Lower leg skin (tissue), 4 donors: ENCODE measurements at places on chromosomes 16 and 17.

- DNase-seq, result no peak
Observed at GRCh38 chr16:62100651-62101050, 64.4 kb upstream of the CDH8 start.

DNA sequence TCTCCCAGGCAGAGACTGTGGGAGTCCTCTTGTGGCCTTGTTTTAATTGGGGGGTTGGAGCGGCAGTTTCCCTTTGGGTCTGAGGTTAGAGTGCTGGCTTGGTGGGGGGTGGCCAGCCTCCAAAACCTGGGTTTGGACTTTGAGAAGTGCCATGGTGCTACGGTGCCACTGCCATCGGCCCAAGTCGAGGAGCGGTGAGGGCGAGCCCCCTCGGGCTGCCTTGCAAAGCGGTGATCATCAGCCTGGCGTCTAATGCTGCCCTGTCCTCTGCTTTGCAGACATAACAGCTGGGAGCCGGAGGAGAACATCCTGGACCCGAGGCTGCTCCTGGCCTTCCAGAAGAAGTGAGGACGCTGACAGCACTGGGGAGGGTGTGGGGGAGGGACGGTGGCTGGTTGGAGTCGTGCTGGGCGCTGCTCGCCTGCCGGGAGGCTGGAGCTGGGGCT is 1.2 kb downstream of the CBX2 start:
- DNase-seq, result no peak

GRCh38 chr17:36937959-36938565 is 787 bp downstream of the LHX1 start:
- no peak for DNase-seq

GRCh38 chr16:27698266-27698665 is 148.3 kb downstream of the KATNIP start:
- DNase-seq, result no peak

- DNase-seq, result peak; percentile 62
Observed at GRCh38 chr17:1377334-1377733, 22.7 kb downstream of the YWHAE start.

GRCh38 chr17:75032720-75033280 is 14.0 kb downstream of the ATP5PD start:
- DNase-seq, result no peak

DNA sequence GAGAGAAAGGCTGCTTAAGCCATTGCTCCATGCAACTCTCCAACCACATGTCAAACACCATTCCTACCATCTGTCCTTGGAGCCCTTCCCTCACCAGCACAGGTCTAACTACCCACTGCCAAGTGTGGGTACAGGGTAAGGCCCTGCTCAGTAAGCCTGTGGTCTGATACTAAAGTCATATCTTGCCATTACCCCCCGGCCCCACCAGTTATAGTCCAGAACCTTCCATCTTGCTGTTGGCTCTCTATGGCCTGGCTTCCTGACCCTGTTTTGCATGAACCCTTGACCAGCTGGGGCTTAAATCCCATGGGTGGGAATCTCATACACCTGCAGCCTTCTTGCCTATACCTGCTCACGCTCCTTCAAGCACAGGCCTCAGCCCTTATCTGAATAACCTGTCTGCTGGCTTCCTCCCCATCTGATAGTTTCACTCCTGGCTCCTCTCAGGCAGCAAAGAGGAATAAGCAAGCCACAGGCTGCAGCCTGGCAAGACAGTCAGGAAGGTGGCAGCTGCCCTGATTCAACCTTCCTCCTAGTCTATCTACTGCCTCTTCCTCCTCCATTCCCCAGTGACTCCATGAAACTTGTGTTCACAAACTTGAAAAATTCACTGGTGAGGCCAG is 64.1 kb downstream of the ZFHX3 start:
- DNase-seq, result peak; percentile 52

DNA sequence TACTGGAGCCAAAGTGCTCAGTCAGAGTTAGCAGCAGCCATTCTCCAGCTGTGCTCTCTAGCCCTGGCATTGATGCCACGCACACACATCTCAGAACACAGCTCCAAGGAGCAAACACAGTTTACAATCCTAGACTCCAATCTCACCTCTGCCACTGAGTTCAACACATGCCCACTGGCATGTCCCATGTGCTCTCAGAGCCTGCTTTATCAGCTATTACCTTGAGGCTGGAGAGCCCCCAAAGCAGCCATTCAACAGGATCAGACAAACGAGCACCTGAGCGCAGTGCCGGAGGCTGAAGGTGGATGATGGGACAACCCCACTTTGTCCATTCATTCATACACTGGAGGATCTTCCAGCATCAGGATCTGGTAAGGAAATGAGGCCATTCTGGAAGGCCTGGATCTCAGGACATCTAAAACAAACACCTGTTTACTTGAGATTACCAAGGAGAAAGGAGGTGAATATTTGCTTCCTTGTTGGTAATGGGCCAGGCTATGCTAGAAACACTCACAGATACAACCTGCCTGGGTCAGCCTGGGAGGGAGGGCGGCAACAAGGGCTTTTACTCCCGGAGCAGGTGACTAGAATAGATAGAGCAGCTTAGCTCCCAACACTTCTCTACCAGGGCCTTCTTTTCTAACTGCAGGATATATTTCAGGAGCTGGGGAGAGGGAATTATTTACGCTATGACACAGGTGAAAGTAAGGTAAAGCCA is 25.4 kb downstream of the RANBP10 start:
- DNase-seq, result no peak

DNA sequence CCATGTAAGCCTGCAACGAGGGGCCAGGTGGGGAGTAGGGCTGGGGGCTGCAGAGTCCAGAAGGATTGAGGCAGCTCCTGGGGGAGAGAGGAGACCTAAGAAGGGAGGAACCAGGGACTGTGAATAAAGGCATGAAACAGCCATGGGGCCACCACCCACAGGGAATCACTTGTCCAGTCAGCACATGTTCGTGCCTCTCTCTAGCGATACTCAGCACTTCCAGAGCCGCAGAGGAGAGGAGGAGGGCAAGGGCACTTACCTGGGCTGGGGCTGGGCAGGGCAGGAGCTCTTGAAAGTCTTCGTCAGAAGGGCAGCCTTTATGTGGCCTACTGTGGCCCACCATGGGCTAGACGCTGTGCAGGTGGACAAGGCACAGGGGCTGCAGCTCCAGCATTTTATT is 24.2 kb downstream of the CACNA1G start:
- DNase-seq, result no peak

GRCh38 chr16:1010251-1010650 is 28.7 kb downstream of the SOX8 start:
- no peak for DNase-seq

GRCh38 chr16:56988948-56989945 is at the start of gene NLRC5:
TSS of gene NLRC5 (plus strand) at chr16:56989557. CDS start at chr16:57020713, 31,156 bp downstream.
- peak; percentile 97 for DNase-seq

- no peak for DNase-seq
Observed at GRCh38 chr16:57981636-57982035, 10.7 kb upstream of the CNGB1 start.

DNA sequence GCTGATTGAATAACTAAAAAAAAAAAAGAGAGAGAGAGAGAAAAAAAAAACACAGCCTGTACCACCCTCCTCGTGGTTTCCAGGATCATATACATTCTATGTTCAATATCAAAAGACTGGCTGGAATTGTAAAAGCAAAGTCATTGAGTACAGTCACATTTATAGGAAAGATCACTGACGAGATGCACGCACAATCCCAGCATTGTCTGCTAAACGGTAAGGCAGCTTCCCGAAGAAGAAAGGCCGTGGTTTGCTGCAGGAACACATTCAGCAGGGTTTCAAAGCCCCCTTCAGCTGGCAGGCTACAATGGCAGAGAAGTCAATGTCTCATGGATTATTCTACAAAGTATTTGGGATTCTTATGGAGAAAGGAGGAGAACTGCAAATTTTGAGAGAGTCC is 9.3 kb downstream of the NQO1 start:
- peak; percentile 28 for DNase-seq

- DNase-seq, result no peak
Observed at GRCh38 chr17:57523926-57524632, 221.0 kb downstream of the CCDC182 start.

DNA sequence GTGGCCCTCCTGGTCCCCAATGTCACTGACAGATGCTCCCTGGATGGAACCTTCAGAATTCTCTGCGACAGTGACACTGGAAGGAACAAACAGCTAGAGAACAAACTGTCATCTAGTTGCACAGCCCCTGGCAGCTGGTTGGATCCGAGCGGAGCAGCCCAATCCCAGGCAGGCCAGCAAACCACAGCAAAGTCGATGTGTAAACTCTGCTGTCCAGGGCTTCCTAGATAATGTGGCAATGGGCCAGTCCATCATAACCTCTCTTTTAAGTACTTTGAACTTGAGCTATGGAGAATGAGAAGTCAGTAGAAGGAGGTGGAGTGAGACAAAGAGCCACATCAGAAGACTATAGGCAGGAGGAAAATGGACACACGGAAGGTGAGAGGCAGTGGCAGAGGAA is 323.0 kb downstream of the CBLN1 start:
- DNase-seq, result no peak

DNA sequence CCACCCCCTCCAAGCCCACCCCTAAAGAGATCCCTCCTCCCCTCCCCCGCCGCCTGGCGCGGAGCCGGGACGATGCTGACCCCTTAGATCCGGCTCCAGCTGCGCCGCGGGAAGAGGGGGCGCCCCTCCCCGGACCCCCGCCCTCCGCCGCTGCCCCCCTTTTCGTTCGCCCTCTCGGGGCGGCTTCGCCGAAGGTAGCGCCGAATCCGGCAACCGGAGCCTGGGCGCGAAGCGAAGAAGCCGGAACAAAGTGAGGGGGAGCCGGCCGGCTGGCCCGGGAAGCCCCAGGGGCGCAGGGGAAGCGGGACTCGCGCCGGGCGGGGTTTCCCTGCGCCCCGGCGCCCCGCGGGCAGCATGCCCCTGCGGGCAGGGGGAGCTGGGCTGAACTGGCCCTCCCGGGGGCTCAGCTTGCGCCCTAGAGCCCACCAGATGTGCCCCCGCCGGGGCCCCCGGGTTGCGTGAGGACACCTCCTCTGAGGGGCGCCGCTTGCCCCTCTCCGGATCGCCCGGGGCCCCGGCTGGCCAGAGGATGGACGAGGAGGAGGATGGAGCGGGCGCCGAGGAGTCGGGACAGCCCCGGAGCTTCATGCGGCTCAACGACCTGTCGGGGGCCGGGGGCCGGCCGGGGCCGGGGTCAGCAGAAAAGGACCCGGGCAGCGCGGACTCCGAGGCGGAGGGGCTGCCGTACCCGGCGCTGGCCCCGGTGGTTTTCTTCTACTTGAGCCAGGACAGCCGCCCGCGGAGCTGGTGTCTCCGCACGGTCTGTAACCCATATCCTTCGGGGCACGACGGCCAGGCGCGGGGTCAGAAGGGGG is 623 bp downstream of the CACNA1G start:
- DNase-seq, result no peak

GRCh38 chr17:13921841-13922776 is 147.2 kb upstream of the COX10 start:
- DNase-seq, result no peak

DNA sequence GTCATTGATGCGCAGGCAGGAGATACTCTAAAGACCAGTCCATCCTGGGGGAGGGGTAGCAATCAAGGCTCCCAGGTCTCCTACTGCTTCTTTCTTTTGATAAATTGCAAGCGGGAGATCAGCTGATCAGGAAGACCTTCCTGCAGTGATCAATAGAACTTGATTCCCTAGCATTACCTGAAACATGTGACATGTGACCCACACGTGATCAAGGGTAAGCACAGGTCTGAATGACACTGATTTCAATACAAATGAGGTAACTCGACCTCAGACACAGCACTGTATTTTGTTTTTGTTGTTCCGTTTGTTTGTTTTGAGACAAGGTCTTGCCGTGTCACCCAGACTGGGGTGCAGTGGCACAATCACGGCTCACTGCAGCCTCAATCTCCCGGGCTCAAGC is 39.6 kb upstream of the MLYCD start:
- no peak for DNase-seq

DNA sequence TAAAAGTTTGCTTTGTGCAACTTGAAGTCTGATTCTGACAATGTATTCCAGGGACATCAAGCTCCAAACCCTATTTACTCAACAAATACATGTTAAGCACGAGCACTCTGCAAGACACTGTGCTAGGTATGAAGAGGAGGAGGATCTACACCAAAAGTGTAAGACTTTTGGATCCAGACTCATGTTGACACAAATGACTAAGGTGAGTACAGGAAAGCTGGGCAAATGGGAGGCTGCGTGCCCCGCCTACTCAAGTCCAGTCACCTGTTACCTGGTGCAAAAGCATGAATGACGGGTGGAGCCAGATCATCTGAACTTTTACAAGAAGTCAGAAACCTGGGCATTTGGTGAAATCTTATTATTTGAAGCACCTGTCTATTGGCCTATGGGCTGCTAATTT is 120.7 kb downstream of the ABCC12 start:
- no peak for DNase-seq

DNA sequence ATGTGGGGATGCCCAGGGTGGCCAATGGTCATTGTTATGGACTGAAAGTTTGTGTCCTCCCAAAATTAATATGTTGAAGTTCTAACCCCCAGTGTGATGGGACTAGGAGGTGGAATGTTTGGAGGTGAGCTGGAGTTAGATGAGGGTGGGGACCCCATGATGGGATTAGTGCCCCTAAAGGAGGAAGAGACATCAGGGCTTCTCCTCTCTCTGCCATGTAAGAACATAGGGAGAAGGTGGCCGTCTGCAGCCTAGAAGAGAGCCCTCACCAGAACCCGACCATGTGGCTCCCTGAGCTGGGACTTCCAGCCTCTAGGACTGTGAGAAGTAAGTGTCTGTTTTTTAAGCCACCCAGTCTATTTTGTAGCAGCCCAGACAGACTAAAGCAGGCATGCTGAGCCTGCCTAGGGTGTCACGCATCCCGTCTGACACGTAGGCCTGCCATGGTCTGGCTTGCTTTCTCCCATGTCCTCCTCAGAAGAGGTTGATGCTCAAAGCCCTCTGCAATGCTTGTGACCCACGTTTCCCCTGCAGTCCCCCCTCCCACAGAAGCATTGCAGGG is 4.0 kb upstream of the PRPSAP1 start:
- no peak for DNase-seq

DNA sequence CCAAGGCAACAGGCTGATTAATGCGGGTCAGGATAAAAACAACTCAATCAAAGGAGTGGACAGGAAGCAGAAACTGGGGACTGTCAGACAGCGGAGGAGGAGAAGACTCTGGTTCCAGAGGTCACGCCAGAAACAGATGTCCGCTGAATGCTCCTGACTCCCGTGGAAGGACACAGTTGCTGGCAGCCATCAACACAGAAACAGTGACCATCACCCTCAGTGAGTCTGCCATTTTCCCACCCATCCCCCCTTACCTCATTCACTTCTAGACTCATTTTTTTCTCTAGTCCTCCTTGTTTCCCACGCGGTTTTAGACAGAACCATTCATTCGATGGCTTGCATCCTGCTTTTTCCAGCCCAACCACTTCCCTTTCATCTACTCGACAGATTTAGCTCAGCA is 40.9 kb downstream of the DHRS7C start:
- no peak for DNase-seq

DNA sequence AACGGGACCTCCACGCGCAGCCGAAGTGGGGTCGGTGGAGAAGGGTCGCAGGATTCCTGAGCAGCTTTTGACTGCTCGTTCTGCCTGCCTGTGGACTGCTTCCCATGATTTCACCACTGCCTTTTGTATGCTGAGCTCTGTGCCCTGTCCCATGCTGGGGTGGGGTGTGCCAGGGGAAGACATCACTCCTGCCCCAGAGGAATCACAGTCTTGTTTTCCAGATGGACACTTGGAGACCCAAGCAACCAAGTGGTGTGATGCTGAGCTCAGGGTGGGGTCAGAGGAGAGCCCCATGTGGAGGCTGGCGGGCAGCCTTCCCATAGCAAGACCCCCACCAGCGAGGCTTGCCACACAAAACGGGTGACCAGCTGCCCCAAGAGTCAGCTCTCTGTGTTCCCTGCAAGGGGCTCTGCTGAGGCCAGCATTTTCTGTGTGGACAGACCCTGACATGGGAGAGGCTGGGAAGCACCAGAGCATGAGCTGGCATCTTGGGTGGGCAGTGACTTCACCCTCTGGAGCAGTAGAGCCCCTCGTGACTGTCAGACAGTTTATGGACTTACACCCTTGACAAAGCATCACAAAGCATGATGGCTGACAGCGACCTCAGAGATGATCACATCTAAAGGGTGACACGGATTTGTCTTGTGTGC is 111.9 kb downstream of the GNAO1 start:
- DNase-seq, result no peak
